CD8-positive, alpha-beta memory T cell (primary cell): ENCODE measurements at places on chromosomes 4 and X. TPM values are rescaled to one million over a fixed set of nuclear protein-coding genes. Genes with fewer than 3 reads are reported as not detected.

- no peak for DNase-seq
These were observed 2.0 kb downstream of the ERCC6L start for GRCh38 chrX:72236841-72237240.

DNA sequence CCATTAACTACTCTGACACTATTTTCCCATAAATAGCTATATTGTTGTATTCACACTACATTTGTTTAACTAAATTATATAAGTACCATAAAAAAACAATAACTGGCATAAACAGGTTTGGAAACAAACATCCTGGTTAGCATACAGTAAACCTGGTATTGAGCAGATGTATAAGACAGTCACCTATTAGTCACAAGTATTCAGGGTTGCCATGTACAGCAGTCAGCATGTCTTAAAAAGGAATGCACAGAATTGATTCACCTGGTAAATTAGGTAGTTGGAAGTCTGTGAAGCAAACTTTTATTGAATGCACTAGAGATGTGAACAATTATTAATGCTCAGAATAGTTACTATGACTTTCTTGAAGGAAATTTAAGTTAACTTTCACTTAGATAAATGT, 137.9 kb downstream of the FAM13A start:
- DNase-seq, result no peak

DNA sequence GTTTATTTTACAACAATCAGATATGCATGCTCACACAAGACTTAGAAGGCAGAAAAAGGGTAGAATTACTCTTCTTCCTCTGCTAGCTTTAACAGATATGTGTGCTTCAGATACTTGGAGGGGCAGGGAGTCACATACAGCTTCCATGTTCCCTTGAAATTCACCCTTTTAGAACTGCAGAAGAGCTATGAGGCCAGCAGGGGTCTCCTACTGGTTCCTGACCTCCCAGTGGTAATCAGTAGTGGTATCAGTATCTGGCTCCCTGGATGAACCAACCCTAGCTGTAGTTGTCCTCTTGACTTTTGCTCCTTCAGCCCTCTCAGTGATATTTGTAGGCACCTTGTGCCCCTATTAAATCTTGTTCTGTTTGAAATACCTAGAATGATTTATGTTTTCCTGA, 81.5 kb downstream of the RCHY1 start:
- DNase-seq, result no peak

GRCh38 chr4:58274553-58274952, 1164.4 kb upstream of the IGFBP7 start:
- DNase-seq, result no peak

DNA sequence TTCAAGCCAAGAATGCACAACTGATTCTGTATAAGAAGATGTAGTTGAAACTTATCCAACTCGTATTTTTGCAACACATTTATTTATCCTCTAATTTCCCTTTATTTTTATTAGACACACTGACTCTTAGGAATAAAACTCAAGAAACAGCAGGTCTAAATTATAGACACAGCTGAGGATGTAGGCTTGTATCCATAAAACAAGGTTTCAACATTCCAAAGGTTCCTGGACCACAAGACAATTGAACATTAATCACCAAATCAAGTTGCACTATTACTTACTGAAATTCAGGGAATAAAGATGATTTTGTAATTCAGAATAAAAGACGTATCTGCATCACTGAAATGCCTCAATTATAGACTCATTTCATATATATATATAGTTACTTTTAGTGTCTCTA, 683.5 kb upstream of the GRIA3 start:
- DNase-seq, result no peak

The PLXNB3 gene
- total RNA-seq, result 0.51 TPM

- peak; percentile 59 for DNase-seq
These were observed at the start of gene TXK for GRCh38 chr4:48134081-48134480. Gene TXK, minus strand, starts transcription at chr4:48134250. Its CDS starts 80 bp downstream, at chr4:48134170.

The AFF2 gene
- 0.33 TPM for total RNA-seq

DNA sequence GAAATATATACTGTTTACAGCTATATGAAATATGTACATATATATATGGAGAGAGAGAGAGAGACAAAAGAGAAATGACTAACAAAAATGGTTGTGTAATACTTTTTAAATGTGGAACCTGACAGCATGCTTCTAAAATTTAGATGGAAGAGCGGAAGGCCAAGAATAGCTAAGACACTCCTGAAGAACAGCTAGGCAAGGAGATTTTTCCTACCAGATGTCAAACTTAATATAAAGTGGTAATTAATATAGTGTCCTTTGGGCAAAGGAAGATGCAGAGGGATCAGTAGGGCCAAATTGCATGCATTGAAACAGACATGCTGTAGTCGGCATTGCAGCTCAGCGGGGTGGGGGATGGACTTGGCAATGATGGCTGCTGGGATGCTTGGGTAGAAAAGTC, 45.2 kb downstream of the ADD1 start:
- DNase-seq, result no peak

DNA sequence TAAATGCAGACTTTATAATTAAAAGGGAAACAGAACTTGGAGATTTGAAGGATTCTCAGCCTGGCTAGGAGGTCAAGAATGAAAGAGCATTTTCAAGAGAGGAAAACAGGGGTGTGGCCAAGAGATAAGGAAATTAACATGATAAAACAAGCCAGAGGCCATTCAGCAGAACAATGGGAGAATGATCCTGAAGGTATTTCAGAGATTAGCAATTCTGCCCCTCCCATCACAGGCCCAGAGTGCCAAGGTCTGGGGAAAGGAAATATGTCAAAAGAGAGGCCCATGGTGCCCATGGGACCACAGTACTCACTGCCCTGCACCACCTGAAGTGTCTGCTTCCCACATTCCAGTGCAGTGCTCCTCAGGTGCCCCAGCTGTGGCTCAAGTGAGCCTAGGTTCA, 188.5 kb upstream of the STS start:
- DNase-seq, result no peak

The ATP8A1 gene
- 23.3 TPM for total RNA-seq

DNA sequence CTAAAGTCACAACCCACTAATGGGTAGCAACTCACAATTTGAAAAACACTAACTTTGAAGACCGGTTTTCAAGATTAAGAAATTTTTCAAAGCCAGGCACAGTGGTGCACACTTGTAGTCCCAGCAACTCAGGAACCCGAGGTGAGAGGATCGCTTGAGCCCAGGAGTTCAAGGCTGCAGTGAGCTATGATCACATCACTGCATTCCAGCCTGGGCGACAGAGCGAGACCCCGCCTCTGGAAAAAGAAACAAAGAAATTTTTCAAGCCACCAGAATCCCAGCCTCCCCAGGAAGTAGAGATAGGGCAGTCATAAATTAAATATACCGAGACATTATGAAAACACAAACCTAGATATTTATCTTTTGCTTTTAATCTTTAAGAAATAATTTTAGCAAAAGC, 13.0 kb downstream of the SMARCA1 start:
- DNase-seq, result no peak

GRCh38 chr4:113411496-113411938, 350.0 kb downstream of the CAMK2D start:
- no peak for DNase-seq

The IGBP1 gene
- 33.6 TPM for total RNA-seq

GRCh38 chrX:1351981-1352714, 15.6 kb downstream of the IL3RA start:
- no peak for DNase-seq

- no peak for DNase-seq
These were observed 15.1 kb downstream of the SLC2A9 start for GRCh38 chr4:10006231-10006600.

DNA sequence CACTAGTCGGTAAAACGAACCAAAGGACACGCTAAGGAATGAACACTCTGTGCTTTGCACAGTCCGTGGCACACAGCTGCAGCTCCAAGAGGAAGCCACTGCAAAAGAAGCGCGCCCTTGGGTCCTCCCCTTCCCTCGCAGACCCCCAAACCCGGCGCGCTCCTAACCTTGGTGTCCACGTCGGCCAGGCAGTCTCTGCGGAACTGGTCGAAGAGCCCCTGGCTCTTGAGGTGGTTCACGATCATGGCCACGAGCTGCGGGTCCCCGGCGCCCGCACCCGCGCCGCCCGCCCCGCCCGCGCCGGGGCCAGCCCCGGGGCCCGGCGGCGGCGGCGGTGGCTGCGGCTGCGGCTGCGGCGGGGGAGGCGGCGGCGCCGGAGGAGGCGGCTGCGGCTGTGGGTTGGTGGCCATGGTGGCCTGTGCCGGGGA, 333 bp downstream of the BOD1L1 start:
- DNase-seq, result peak; percentile 60

The VCX3B gene
- total RNA-seq, result not detected

DNA sequence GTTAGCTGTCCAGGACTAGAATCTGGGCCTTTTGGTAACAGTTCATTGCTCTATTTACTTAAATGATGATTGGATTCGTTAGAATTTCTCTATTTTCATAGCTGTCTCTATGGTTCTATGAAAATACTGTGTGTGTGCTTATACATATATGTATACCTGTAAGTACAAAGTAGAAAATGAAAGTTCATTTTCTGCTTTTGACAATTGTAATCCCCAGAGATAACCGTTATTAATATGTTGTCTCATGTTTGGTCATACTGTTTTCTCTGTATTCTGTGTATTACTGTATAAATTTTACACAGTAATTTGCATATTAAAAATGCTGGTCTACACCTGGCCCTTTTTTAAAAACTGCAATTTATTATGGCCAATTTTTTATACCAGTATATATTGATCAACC, 55.4 kb downstream of the CLCN3 start:
- no peak for DNase-seq

The HSFX4 gene
- total RNA-seq, result not detected

- no peak for DNase-seq
These were observed 726.0 kb downstream of the GRID2 start for GRCh38 chr4:93029769-93030168.

The CSN1S1 gene
- total RNA-seq, result not detected

DNA sequence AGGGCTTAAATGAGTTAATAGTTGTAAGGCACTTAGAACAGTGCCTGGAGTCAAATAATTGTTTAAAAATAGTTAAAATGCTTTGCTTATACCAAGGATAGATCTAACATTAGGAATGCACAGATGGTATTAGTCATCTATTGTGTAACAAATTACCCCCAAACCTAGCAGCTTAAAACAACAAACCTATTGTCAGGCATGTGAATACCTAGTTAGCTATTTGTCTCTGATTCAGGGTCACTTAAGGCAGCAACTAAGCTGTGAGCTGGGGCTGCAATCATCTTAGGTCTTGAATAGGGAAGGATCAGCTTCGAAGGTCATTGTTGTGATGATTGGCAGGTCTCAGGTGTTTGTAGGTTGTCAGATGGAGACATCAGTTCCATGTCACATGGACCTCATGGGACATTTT, 42.4 kb upstream of the AGA start:
- no peak for DNase-seq

GRCh38 chr4:185211641-185212040, 2.2 kb downstream of the SNX25 start:
- no peak for DNase-seq

GRCh38 chr4:67765401-67765800, 11.2 kb upstream of the GNRHR start:
- DNase-seq, result no peak

- DNase-seq, result no peak
These were observed 36.2 kb downstream of the ZFP42 start for GRCh38 chr4:188031751-188032150.

DNA sequence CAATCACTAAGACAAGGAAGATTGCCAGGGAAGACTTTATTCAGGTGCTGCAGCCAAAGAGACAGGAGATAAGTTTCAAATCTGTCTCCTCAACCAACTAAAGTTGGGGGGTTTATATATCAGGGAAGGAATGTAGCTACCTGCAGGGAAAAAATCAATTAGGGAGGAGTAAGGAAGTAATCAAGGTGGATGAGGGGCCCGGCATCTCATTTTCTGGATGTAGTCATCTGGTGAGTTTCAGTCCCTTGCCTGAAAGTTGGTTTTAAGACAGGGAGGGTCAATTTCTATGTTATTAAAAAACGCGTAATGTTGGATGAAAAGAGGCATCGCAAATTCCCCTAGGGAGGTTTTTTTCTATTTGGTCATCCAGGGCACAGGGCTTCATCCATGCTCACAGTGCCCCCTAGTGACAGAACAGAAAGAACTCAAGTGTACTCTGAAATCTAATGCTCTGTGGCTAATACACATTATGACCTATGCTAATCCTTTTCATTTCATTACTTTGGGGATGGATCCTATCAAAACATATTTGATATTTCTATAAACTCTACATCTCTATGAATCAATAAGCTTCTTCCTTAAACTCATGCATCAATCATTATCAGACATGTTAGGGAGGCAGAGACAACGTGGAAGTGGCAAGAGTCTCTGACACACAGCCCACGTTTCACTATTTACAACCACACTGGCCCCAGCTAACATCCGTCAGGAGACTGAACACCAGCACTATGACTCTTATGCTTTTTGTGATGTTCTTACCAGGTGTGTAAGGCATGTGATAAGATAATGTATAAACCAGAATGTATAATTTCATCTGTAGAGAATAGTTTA, 1577.0 kb upstream of the TENM3 start:
- no peak for DNase-seq

- DNase-seq, result peak; percentile 61
These were observed 517 bp downstream of the LEF1 start for GRCh38 chr4:108168160-108168670.

The MAGEC2 gene
- not detected for total RNA-seq

The ANXA3 gene
- total RNA-seq, result not detected

The TMPRSS11F gene
- not detected for total RNA-seq

The BLOC1S4 gene
- total RNA-seq, result 21.5 TPM

GRCh38 chrX:83260288-83260687, 247.8 kb upstream of the POU3F4 start:
- no peak for DNase-seq

The RS1 gene
- total RNA-seq, result not detected

- no peak for DNase-seq
These were observed 283.6 kb downstream of the RPA4 start for GRCh38 chrX:97167333-97167732.

The VSIG1 gene
- total RNA-seq, result 3.1 TPM

DNA sequence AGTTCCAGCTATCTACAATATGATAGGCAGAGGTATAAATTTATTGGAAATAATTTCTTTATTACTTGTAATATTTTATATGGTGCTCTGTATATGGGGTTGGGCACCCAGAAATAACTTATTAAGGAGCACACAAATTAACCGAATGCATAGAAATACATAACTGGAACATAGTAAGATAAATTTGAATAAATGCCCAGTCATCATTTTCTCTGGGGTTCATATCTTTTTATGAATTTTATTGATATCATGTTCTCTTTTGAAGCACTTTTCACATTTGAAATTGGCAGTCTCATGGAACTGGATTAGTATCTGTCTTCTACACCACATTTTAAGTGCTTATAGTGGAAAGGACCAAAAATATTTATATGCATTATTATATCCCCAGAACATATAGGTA, 122.0 kb downstream of the PCDH7 start:
- no peak for DNase-seq

The RPS6KA3 gene
- 70.1 TPM for total RNA-seq

The GBA3 gene
- total RNA-seq, result not detected

The REST gene
- total RNA-seq, result 45.2 TPM
